ENCODE measurements at places on chromosomes 5 and 9.
A peak's percentile ranks its signal among the peaks of the same experiment; 100 is the strongest.

GRCh38 chr5:140555747-140556312, 1.4 kb downstream of the SRA1 start:
- DNase-seq: no peak

- DNase-seq: no peak
Observed at GRCh38 chr5:67997892-67998457, 217.6 kb upstream of the PIK3R1 start.

- no peak for DNase-seq
Observed at GRCh38 chr5:89869346-89869745, 540.2 kb downstream of the CETN3 start.

DNA sequence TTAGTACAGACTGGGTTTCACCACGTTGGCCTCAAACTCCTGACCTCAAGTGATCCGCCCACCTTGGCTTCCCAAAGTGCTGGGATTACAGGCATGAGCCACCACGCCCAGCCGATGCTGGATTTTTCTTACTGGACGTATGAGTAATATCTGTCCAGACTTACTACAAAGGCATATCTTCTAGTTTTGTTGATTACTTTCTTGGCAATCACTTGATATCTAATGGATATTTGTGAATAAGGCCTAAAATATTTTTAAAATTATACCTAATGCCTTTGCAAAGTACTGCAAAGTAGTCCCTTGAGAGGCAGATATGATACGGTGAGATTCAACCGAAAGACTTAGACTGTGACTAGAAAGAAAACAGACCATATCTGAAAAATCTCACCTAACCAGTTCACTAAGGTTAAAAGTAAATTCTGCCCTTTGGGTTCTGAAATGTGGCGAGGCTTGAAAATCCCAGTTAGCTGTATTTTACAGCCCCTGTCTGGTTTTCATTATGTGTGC, 152.1 kb downstream of the GNAQ start:
- DNase-seq: no peak

GRCh38 chr5:370311-370958, 48.9 kb downstream of the AHRR start:
- DNase-seq: no peak

GRCh38 chr9:88813638-88814209, 177.5 kb upstream of the S1PR3 start:
- no peak for DNase-seq

DNA sequence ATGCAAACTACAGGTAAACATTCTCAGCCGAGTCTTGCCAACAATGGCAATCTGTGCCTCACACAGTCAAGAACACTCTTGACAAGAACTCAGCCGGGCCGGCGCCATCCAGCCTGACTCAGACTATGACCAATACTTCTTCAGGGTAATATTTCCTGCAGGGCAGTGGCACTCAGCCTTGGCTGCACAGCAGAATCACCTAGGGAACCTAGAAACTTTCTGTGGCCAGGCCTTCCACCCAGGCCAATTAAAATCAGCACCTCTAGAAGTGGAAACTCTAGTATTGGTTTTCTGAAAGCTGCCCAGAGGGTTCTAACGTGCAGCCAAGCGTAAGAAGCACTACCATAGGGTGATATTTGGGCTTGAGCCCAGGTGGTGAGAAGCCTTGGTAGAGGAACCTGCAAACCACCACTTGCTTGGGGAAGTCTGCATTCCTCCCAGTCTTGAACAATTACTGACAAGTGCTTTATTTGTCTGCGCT, 120.6 kb downstream of the TTLL11 start:
- no peak for DNase-seq

GRCh38 chr5:56323505-56323904, 90.4 kb upstream of the ANKRD55 start:
- no peak for DNase-seq

- no peak for DNase-seq
Observed at GRCh38 chr9:98067184-98067583, 10.7 kb downstream of the NANS start.

DNA sequence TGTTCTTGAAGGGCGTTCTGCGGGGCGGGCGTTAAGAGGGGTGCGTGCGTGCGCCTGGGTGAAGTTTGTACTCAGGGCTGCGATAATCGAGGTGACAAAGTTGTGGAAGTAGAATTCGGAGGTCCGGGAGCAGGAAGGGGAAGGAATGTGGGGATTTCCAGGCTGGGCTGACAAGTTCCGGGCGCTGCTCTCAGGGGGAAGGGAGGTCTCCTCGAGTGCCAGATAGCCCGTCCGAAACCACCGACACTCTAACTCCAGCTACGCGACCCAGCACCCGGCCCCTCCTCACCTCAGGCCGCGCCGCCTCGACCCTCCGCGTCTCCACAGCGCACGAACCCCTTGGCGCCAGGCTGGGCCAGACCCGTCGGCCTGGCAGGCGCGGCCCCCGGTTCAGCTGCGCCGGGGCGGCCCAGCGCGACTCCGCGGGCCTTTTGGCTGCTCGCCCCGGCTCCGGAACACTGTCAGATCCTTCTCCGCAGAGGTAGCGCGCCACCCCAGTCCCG, at the start of gene IL6ST:
TSS of gene IL6ST (minus strand) at position 469 of the 503 bp plus-strand sequence. CDS start 18,685 bp downstream, outside the sequence.
- DNase-seq: no peak

GRCh38 chr5:135026645-135027265, 7.3 kb downstream of the PITX1 start:
- DNase-seq: no peak

DNA sequence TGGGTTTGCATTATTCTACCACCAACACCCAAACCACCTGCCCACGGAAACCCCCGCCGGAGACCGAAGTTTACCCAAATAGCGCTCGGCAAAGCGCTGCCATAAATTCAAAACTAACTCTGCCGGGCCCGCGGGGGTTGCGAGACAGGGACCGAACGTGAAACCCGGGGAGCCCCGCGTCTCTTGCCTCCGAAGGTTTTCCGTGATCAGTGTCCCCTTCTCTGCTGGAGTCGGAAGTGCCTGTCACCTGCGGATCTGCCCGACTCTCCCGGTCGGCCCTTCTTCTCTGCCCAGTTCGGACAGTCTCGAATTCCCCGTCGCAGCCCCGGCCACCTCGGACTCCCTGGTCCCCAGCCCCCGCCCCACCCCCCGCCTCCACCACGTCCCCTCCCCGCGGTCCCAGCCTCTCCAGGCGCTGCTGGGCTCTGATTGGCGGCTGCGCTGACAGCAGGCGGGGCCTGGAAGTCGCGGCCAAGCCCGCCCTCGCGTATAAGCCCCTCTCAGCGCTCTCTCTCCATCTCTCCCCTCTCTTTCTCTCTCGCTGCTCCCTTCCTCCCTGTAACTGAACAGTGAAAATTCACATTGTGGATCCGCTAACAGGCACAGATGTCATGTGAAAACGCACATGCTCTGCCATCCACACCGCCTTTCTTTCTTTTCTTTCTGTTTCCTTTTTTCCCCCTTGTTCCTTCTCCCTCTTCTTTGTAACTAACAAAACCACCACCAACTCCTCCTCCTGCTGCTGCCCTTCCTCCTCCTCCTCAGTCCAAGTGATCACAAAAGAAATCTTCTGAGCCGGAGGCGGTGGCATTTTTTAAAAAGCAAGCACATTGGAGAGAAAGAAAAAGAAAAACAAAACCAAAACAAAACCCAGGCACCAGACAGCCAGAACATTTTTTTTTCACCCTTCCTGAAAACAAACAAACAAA, at the start of gene RORB:
TSS of gene RORB (plus strand) at position 517 of the 929 bp plus-strand sequence. CDS start 642 bp downstream, outside the sequence.
- peak; percentile 22 for DNase-seq

GRCh38 chr9:131112374-131113154, 12.8 kb upstream of the NUP214 start:
- DNase-seq: no peak

- no peak for DNase-seq
Observed at GRCh38 chr9:98860871-98861293, 53.4 kb downstream of the GALNT12 start.

DNA sequence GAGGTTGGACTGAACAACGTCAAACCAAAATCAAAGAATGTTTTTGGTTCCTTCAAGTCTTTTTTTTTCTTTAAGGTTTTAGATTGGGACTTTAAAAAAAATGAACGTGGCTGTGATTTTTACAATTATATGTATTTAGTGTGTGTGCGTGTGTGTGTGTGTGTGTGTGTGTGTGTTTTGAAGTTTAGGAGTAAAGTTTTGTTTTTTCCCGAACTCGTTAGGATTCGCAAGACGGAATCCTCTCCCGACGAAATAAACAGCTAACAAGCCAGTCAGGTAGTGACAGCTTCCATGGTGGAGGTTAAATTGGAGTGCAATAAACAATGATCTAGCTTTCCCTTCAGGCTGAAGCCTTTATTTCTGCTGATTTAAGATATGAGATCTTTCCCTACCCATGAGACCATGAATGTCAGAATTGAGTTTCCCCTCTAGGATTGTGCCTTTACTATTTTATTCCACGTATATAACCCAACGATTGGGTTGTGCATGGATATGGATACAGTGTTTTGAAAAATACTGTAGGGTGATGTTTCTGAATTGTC, 1.2 kb downstream of the KIAA1958 start:
- no peak for DNase-seq

DNA sequence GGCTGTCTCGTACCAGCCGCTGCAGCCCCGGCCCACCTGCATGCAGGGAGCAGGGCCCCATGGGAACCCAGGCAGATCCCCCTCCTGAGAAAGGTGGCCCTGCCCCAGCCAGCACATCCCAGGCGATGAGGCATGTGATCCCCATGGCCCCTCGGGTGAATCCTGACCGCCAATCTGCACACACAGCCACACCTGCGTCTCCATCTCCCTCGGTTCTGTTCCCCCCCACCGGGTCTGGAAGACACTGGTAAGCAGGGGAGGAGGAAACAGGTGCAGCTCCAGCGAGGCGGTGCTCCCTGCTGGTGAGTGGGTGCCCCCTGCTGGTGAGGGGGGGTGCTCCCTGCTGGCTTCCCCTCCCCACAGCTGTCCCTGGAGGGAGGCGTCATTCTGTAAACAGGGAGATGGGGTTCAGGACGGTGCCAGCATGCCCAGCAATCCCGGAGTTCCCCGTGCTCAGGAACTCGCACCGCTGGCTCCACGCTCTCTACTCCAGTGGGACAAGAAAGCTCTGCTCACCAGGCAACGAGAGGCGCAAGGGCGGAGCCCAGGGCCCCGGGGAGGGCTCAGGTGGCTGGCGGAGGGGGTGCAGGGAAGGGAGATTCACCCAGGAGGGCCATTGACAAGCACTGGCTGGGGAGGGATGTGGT, 28.4 kb upstream of the SLC12A7 start:
- DNase-seq: peak; percentile 74

- DNase-seq: no peak
Observed at GRCh38 chr9:95032580-95033341, 284.7 kb downstream of the FANCC start.

- DNase-seq: no peak
Observed at GRCh38 chr5:178385496-178385890, 152.9 kb upstream of the PHYKPL start.

DNA sequence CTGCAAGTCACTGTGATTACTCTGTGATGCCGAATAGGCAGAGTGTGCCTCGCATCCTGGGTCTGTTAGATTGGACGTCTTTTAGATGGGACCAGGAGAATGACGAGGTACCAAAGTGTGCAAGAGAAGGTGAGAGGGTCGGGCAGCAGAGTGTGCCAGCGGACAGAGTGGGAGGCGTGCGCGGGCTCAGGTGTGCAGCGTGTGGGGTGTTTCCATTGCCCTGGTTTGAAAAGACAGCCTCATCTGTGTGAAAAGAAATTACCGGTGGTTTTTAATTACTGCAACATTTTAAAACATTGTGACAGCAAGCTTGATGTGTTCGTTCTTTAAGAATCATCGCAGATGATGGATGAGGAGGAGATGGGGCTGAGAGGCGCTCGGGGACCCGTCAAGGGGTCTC, 4.2 kb upstream of the FAM163B start:
- DNase-seq: no peak

DNA sequence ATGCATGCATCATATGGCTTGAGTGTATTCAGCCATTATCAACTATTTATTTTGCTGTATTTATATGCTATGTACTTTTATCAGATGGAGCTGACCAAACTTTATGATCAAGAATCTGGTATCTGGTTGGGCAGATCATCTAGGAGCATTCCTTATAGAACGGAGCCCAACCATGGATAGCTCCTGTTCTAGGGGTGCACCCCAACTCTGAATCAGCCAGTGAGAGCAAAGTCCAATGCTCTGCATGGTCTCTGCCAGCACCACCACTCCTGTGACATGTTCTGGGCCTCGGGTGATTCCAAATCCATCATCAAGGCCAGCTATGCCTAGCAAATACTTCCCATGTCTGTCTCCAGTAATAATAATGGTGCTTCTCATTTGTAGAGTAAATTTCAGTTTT, 517.5 kb downstream of the AGTPBP1 start:
- DNase-seq: no peak

DNA sequence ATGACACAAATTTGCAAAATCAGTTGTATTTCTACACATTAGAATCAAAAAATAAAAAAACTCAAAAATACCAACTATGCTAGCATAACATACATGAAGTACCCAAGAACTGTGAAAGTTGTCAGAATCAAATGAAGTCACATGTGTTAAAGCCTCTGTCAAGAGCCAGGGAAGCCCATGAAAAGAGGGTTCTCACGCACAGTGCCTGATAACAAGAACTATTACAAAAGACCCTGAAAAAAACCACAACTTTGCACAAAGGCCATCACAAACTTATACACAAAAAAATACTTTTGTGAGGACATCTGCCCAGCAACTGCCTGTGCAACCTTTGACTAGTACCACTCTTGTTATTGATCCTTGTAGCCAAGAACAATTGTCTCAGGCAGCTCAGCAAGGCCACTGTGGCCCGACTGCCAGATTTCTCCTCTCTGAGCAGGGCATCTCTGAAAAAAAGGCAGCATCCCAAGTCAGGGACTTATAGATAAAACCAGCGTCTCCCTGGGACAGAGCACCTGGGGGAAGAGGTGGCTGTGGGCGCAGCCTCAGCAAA, 28.9 kb upstream of the HNRNPA0 start:
- DNase-seq: no peak
